ENCODE measurements at places on chromosomes 16 and 17.

DNA sequence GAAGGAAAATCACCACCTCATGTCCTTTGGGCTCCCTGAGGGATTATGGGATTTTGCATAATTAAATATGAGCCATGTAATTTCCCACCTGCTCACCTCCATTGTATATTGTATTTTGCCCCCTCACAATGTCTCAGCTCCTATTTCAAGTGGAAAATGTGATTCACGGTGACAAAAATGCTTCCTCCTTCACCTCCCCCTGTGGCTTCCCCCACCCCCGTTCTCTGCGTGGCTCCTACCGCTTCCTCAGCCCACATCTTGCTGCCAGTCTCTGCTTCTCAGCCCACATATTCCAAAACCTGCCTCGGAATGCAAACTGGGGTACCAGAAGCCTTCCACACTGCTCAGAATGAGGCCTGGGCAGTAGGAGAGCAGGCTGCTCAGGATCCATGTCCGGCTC is 394.5 kb upstream of the C16orf82 start:
- no peak for DNase-seq

GRCh38 chr17:50117202-50118051 is 12.5 kb downstream of the SAMD14 start:
- no peak for DNase-seq

DNA sequence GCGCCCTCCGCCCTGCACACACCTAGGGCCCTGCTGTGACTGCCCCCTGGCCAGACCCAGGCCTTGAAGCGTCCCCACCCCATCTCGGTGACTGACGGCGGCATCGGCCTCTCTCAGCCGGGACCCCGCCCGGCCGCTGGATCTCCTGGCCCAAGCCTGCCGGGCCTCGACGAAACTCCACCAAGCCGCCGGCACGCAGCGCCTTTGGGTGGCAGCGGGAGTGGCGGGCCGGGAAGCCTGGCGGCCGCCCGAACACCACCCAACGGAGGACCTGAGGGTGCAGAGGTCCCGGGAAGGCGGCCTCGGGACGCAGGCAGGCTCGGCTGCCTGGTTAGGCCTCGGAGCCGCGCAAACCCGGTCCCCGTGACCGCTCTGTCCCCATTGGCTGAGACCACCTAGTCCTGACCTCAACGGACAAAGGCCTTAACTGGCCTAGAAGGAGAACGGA is 12.0 kb upstream of the TMEM97 start:
- no peak for DNase-seq

GRCh38 chr17:43888548-43888947 is 18.8 kb downstream of the MPP2 start:
- no peak for DNase-seq

DNA sequence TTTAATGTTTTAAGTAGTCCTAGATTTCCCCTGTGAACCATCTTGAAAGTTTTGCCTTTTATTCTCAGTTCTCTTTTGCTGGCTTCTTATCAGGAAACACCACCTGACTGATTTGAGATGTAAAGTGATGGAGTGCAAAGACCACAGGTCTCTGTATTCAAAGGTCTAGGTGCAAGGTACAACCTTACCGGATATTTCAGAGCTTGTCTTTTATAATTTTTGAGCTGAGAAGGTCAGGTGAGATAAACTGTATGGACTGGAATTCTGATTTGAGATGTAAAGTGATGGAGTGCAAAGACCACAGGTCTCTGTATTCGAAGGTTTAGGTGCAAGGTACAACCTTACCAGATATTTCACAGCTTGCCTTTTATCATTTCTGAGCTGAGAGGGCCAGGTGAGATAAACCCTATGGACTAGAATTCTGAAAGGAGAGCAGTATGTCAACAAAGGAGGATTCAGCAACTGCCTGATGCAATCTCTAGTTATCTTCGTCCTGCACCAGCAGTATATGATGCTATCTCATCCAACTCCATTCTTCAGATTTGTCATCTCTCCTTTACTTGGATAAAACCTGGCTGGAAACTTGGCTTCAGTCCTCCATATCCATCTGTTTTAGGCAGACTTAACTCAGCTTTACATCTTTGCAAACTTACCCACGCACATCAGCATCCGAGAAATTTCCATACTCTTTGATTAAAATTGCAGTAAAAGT is 64.3 kb downstream of the CENPV start:
- no peak for DNase-seq
